ENCODE measurements at places on chromosomes 16 and 17.

DNA sequence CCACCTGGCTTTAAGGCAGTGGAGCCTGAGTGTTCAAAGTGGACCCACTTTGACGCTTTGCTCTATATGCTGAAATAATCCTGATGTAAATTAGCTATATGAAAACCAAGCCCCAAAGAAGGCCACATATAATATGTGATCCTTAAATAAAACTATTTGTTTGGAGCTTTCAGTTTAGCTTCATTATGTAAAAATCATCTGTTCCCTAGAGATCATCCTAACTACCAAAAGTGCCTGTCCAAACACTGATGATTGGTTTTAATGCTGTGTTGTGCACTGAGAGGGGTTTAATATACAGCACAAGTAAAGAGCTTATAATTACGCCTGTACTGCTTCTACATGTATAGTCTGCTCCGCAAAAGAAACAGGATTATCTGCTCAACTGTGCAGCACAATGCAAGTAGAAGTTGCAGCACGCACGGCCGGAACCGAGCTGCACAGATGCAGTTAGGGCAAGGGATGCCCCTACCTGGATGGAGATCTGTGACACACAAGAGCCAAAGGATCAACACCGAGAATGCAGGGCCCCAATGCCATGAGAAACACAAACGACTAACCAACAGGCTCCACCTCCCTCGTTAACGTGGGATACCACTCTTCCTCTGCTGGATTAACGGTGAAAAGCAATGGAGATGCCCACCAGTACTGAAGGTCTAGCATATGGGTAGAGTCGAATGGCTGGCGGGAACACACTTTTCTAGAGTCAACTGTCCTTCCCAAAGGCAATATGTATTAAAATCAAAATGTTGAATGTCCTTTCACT, 20.5 kb downstream of the USP7 start:
- no peak for DNase-seq

GRCh38 chr16:76676356-76676755, 399.2 kb downstream of the CNTNAP4 start:
- peak; percentile 63 for DNase-seq

DNA sequence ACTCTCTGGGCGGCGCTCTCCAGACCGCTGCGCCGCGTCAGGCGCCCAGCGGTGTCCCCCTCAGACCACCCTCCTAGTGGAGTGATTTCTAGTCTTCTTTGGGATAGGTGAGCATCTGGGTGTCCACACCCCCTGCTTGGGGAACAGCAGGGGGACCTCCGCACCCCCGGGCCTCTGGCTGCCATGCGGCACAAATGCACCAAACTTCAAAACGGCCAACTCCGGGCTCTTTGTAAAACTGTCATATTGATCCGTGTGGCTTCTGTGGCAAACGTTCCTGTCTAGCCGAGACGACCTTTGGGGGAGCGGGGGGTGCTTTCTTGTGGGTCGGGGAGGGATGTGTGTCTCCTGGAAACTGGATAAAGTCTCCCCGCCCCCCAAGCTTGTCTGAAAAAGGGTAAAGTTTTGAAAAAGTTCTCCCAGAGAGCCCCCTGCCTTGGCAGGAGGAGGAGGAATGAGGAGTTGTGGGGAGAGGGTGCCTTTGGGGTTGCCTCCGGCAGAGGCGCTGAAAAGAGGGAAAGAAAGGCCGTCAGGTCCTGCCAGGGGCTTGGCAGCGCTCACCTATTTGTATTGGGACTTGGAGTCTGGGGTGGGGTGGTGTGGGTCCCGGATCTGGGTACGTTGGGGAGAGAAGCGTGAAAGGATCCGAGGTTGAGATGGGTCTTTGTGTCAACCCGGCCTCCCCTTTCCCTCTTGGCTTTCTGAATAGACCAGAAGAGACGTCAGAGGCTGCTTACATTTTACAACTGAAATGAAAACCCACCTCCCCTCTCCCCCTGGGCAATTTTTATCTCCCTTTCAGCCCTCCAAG, 2.2 kb upstream of the CHD3 start:
- peak; percentile 59 for DNase-seq

DNA sequence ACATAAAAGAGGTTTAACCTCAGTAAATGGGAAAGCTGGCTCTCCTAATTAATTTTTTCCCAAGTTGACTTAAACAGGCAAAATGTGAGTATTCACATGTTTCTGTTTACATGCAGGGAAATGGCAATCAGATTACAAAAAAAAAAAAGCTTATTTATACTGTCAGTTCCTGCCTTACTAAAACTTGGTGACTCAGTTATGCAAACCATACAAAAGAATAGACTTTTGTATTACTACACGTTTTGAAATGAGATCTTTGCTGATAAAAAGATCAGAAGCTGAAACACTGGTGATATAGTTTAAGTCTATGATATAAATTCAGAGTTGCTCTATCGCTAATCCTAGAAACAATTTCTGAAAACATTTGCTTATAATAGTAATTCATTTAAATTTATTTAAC, 9.4 kb upstream of the KCNJ2 start:
- no peak for DNase-seq

- DNase-seq: peak; percentile 73
Measured at GRCh38 chr16:87550495-87550961, 51.8 kb upstream of the JPH3 start.

DNA sequence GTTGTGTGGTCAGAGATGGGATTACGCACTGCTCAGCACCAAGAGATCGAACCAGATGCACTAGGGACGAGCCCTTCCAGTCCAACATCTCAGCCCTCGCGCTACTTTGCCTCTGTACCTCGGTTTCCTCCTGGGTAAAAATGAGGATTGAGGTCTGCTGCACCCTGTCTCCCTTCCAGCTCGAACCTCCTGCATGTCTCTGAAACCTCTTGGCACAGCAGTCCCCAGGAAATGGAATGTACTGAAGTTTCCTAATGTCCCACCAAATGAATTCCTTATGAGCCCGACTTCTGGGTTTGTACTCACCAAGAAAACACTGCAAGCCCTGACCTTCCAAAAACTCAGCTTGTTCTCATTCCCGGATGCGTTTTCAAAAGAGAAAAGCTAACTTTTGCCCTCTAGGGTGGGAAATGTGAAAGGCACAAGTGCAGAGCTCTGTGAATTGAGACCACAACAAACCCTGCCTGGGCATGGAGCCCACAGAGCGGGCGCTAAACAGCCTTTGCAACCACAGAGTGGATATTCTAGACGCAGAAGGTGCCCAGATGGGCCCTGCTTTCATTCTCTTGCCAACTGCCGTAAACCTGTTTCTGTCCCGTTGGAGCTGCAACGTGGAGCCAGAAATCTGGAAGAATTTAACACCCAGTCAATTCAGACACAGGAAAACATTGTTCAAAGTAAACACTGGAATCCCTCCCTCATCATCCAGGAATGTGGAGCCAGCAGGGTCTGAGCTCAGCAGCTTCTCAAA, 10.3 kb downstream of the CDRT4 start:
- DNase-seq: no peak

DNA sequence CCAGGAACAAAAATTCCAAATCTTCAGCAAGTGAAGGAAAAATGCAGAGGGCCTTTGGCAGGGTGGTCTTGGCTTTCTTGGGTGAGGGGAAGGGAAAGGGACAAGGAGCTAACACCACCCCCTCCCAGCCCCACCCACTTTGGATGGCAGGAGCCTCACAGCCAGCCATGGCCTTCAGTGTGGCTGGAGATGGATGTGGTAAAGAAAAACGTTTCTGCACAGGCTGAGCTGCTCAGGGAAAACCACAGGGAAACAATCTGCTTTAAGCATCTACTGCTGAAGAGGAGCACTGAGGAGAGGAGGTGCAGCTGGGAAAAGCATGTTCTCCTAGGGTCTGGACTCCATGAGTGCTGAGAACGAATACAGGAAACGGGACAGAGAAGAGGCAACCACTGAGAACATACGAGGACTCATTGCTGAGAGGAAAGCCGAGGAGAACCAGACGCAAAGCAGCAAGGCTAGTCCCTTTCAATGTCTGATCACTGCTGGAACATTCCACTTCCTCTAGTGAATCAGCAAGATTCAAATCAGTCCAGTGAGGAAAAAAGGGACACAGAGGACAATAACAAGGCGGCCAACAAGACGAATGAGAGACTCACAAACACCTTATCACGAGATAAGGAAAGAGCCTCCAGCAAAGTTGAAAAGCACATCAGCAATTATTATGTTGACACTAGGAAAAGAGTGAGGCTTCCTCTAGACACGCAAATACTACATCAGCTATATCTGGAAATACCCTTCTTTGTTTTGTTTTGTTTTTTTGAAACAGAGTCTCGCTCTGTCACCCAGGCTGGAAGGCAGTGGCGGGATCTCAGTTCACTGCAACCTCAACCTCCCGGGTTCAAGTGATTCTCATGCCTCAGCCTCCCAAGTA, 41.7 kb downstream of the ZZEF1 start:
- no peak for DNase-seq

- DNase-seq: no peak
Measured at GRCh38 chr17:61627658-61628057, 36.6 kb upstream of the NACA2 start.

DNA sequence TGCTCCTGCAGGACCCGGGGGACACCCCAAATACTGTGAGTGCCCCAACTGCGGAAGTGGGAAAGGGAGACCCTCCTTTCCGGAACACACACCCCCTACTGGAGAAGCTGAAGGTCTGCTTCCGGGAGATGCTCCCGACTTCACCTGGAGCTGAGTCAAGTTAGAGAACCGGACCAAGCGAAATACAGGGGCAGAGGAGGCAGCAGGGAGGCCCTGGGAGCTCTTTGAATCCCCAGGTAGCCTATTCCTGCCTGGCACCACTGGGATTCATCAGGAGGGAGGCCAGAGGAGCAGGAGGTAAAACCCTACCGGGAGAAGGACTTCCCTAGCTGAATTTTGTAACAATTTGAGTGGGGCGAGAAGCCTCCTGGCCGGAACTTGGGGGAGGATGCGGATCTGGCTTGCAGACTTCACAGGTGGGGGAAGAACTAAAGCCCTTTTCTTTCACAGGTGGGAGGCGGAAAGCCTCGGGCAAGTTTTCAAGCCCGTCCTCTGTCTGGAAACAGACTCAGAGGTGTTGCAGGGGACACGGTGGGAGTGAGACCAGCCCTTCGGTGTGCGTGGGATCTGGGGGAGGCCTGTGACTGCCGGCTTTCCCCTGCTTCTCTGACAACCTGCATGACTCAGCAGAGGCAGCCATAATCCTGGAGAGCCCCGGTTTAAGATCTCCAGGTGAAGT, 22.4 kb upstream of the TEKT1 start:
- DNase-seq: peak; percentile 1

DNA sequence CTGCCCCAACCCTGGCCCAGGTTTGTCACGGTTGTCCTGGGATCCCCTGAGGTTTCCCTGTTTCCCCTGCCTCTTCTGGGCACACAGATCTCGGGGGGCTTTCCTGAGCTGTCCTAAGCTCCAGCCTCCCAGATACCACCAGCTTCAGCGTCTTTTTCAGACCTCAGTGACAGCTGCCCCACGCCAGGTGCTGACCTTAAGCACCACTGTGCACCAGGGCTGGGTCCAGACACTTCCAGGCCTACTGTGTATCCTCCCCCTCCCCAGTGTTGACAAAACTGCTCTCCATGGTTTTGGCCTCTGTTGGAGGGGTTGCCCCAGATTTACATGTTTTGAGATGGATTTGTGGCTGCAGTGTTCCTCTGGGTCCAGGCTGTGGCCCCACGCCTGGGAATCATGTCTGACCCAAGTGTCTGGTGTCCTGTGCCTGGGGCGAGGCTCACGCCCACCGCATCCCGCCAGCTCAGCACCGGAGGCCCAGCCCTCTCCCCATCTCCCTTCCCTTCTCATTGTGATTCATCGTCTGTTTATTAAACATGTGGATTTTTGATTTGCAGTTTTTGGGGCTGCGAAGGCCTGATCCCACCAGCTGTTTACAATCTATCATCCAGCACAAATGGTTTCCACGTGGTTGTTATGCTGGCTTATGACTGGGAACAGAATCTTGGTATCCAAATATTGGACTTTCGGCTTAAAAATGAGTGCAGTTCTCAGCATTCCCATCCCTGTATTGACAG, 82.1 kb downstream of the METRNL start:
- DNase-seq: no peak

GRCh38 chr17:9361188-9361955, 214.2 kb downstream of the STX8 start:
- DNase-seq: no peak

DNA sequence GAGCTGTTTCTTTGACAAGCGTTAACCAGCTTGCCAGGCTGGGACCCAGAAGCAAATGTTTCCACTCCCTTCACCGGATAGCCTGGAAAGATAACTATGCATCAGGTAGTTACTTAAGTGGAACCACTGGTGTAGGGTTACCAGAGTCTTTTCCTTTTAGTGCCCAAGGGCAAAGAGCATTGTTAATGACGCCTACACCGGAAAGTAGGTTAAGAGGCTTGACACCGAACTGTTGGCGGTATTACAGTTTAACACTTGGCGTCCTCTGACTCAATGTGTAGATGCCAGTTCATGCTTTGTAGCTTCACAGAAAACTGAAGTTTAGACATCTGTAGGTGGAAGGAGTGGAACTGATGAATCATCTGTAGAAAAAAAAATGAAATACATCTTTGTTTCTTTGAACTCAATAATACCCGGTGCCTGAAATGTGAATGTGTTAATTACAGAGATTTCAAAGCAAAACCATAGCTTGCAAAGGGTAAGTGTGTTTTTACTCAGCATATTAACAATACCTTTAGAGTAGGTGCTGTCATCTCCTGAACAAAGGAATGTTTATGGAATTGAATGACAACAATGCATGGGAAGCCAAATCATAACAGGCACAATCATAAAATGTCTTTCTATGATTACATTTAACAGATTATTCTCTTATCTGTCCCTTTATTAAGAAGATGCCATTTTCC, 426.7 kb upstream of the SALL1 start:
- DNase-seq: no peak

DNA sequence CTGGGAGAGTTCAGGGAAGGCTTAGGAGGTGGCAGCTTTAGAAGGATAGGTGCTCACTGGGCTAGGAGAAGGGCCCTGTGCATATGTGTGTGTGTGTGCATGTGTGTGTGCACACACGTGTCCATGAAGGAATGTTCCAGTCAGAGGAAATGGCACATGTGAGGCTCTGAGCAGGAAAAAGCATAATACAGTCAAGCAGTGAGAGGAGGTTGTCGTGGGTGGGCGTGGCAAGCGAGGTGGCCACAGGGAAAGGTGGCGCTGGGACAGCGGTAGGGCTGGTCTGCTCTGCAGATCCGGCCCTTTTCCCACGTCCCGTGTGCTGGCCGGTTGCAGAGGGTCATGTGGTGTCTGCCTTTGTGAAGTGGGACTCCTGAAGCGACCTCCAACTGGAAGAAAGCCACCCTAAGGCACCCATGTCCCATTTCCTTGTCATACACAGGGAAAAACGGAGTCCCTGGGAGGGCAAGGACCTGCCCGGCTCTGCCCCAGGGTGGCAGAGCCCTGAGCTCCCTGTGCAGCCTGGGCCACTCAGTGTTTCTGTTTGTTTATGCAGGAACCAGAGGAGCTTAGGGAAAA, 40.1 kb downstream of the NT5M start:
- no peak for DNase-seq

DNA sequence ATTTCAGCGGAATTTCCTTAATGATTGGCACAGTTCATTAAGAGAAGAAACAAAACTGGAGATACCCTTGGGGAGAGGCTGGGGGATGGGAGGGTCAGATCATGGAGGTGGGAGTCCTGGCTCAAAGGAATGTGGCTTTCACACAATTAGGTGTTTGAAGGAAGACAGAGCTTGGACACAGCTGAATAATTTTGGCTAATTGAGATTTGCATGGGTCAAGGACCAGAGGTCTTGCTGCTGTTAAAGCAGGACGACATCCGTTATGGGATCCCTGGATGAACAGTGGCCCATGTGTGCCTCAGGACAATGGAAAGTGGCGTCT, 160.3 kb downstream of the HS3ST3B1 start:
- no peak for DNase-seq

GRCh38 chr17:1920948-1921351, 91.1 kb downstream of the RPA1 start:
- no peak for DNase-seq

- DNase-seq: no peak
Measured at GRCh38 chr16:89155184-89155679, 16.3 kb upstream of the CDH15 start.

- DNase-seq: no peak
Measured at GRCh38 chr17:81305051-81305630, 10.0 kb upstream of the SLC38A10 start.

All from T47D (cell line).